Nucleus accumbens (tissue), 56 donors: ENCODE measurements at places on chromosomes 6 and 20.

GRCh38 chr20:1944345-1945091 is 49.3 kb downstream of the SIRPA start:
- no peak for DNase-seq

- DNase-seq, result no peak
Measured at GRCh38 chr6:139580592-139581484, 206.4 kb upstream of the CITED2 start.

DNA sequence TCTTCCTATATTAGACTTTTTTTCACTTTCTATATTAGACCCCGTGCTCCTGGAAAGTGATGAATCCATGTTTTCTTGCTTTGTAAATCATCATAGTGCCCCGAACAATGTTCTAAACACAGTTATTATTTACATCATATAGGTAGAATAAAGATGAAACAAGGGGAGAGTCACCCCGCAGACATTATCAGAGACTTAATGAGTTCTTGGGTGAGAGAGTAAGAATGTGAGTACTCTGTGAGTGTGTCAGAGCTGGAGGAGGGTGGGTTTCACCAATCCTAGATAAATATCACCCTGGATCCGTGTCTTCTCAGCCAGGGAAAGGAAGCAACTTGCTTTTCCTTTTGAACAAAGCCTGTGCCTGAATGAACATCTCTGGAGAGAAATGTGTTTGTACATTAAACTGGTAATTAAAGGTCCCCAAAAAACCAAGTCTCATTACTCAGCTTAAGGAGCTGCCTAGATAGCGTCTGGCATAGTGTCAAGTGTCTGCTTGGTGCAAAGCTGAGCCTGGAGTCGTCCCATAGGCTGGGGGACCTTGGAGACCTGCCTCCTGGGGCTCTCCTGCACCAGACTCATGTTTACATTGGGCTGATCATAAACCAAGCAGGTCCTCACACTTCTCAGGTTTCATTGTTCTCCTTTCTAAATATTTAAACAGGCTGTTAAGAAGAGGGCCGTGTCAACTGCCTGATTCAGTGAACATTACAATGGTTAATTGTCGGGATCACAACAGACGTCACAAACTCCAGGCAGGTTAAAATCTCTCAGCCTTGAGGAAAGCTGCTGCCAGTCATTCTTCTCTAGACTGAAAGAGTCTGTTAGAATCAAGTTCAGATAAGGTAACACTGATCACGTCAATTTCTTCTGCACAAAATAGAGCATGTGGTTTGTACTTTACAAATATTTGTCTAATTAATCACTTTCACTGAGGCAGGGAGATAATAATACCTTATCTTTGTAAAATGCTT is 179.7 kb upstream of the MYLIP start:
- DNase-seq, result no peak

DNA sequence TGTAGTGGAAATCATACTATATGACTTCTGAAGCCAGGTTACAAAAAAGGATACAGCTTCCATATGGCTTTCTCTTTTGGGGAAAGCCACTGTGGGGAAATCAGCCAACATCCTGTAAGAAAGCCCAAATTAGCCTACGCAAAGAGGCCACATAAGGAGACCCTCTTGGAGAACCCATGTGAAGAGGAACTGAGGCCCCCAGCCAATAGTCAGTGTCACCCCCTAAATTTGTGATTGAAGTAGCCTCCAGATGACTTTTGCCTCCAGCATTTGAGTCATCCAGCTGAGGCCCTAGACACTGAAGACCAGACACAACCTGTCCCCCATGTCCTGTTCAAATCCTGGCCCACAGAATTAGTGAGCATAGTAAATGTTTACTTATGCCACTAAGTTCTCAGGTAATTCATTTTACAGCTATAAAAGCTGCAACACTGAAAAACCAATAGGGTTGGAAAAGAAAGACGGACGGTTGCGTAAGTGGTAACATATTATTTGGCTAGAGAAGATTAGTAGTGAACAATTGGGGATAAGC is 60.4 kb downstream of the HMGCLL1 start:
- DNase-seq, result no peak

DNA sequence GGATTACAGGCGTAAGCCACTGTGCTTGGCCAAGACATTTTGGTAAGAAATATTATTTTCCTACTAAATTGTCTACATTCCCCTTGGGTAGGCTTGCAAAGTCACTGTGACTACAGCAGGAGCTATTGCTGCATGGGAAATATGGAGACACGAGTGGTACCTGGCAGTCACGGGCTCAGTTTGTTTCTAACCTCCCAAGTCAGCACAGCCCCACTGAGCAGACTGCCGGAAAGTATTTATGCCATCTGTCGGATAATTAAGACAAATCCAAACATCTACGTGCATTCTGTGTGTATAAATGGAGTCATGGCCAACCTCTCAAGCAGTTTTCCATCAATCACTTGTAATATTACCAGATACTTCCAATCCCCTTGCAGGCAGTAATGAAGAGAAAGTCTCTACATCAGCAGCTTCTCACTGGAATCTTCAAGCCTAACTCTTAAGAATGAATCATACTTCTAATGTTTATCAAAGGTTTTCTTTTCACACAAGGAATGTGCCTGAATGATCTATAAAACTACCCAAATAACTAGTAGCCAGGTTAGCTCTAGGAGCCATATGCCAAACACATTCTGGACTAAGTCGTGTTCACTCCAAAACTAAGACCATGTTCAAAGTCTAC is 20.1 kb downstream of the PSMB1 start:
- no peak for DNase-seq

GRCh38 chr6:52262620-52263344 is 18.5 kb upstream of the IL17F start:
- no peak for DNase-seq

DNA sequence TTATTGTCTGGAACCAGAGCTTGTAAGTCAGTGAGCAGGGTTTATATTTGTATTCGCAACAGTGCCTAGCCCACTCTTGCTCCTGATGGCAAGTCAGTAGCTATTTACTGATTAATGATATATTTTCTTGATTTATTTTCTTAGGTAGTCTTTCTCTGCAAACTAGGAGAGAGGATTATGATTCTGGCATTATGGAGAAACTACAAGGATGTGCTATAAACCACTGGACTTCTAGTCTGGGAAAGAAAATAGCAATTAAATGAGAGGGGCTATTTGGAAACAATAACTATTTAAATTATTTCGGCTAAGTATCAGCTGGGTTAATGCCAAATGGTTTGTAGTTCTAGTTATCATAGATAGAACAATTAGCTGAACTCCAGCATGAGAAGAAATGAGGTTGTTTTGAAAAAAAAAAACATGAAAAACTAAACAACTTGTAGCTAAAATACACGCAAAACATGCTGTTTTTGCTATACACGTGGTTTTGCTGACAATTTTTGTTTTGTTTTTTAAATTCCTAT is 304.9 kb upstream of the TCF21 start:
- DNase-seq, result no peak

DNA sequence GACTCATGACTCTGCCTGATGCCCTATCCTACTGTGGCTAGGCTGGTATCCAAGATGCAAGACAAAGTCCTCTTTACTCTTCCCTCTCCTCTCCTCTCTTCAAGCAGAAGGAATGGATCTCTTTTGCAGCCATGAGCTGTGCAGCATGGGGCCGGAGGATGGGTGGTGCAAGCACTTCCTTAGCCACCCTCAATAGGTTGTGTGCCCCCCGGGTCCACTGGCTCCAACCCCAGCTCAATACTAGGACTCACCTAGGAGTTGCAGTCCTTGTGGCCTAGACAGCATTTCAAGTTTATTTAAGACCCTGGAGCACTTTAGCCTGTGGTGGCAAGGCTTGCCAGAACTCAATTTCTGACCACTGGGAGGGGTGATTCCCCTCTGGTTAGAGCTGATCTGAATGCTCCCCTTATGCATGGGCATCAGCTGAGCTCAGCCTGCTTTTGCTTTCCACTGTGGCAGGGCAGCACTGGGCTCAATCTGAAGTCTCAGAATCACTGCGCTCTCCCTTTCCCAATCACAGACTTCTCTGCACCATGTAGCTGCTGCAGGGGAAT is 29.0 kb upstream of the GRM4 start:
- DNase-seq, result no peak

- no peak for DNase-seq
Measured at GRCh38 chr6:132391391-132392269, 9.6 kb downstream of the MOXD1 start.

GRCh38 chr6:75935473-75935793 is 137.0 kb downstream of the IMPG1 start:
- DNase-seq, result no peak

- no peak for DNase-seq
Measured at GRCh38 chr20:56943946-56944945, 315.1 kb downstream of the TFAP2C start.

GRCh38 chr6:53484476-53485280 is 60.2 kb downstream of the GCLC start:
- DNase-seq, result peak; percentile 37

DNA sequence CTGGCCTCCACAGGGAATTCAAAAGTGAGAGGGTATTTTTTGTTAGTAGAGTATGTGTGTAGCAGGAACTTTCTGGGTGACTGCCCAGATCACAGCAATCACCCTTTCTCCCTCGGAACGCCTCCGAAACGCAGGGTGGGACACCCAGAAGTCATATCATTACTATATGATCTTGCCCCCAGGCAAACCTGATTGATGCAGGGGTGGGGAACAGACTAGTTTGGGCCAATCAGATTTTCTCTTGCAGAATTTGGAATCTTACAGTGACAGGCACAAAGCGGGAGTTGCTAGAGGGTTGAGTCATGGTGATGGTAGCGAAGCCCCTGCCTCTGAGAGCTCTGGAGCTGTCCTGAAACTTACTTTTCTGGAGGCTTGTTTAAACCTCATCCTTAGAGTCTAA is 16.5 kb upstream of the RPN2 start:
- no peak for DNase-seq

- no peak for DNase-seq
Measured at GRCh38 chr20:890666-891057, 25.5 kb downstream of the ANGPT4 start.

DNA sequence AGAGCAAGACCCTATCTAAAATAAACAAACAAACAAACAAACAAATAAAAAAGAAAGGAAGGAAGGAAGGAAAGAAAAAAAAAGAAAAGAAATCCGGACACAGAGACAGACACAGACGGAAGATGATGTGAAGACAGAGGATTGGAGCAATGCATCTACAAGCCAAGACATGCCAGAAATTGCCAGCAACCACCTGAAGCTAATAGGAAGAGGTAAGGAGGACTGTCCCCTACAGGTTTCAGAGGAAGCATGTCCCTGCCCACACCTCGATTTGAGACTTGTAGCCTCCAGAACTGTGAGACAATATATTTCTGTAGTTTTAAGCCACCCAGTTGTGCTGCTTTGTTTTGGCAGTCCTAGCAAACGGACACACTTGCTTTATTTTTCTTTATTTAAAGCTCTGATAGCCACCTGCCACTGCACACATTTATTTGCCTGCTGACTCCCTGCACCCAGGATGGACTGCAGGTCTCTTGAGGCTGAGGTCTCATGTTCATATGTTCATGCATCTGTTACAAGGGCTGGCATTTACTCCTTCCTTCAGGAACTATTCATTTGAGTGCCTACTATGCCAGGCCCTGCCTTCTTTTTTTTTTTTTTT is 20.7 kb upstream of the ZMYND8 start:
- no peak for DNase-seq

DNA sequence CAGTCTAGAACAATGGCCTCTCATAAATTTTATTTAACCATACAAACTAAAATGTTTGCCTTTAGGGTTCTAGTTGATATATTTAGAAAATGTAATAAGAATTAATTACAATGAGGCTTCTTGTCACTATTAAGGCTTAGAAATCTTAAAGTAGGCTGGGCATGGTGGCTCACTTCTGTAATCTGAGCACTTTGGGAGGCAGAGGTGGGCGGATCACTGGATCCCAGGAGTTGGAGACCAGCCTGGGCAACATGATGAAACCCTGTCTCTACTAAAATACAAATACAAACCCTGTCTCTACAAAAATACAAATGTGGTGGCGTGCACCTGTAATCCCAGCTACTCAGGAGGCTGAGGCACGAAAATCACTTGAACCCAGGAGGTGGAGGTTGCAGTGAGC is 99.0 kb upstream of the ADGRF1 start:
- DNase-seq, result no peak

DNA sequence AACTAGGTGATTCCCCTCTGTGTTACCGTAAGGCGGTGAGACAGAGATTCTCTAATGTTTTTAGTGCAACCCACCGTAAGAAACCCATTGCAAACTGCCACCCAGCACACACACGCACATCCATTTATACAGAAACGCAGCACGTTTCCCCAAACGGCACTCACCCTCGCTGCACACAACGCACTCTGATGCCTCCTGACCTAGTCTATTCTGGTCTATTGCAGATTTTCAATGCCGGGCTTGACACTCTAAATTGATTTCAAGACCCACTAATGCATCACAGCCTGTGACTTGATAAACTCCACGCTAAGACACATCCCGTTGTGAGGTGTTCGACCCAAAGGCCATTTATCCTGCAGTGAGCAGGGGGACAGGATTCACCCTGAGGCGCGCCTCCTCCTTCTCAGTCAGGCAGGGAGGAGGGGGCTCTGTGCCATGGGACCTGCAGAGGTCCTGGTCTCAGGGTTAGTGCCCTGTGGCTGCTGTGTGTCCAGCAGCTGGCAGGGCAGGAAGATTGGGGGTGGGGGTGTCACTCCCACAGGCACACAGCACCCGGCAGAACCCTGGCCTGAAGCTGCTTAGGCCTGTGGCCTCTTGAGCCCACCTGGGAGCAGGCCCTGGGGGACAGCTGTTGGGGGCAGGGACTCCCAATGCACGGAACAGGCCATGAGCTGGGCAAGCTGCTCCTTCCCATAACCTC is 335.6 kb downstream of the PREX1 start:
- DNase-seq, result no peak

- DNase-seq, result no peak
Measured at GRCh38 chr6:88519301-88520016, 353.3 kb upstream of the CNR1 start.

- DNase-seq, result no peak
Measured at GRCh38 chr6:149164199-149164750, 153.2 kb upstream of the TAB2 start.

- no peak for DNase-seq
Measured at GRCh38 chr6:23446469-23446967, 679.5 kb upstream of the NRSN1 start.

DNA sequence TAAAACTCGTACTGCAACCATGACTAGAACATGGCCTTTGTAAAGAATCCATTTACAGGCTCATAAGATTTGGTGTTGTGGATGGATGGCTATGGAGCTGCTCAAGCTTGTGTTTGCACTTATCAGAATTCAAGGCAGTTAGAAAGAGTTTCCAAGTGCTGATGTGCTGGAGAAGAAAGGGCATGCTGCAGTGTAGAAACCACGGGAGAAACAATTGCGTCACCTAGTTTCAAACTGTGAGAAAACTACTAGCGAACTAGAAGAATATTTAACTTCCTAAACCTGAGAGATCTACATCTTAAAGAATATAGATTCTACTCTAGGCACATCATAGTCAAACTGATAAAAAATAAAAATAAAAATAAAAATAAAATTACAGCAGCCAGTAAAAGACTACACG is 116.2 kb downstream of the SGK1 start:
- no peak for DNase-seq
